Smooth muscle cell of trachea (primary cell): ENCODE measurements at places on chromosomes 16 and 17. TPM values are rescaled to one million over a fixed set of nuclear protein-coding genes. Genes with fewer than 3 reads are reported as not detected.

Gene CD300LG
- total RNA-seq, result not detected in 2 replicates

Gene DNAAF1
- total RNA-seq, result under 0.01 and 0.33 TPM in 2 replicates

Gene TP53TG3B
- total RNA-seq, result not detected in 2 replicates

Gene CDRT4
- total RNA-seq, result 1.3 and 1.8 TPM in 2 replicates
